ENCODE measurements at places on chromosomes 12 and 14. TPM values are rescaled to one million over a fixed set of nuclear protein-coding genes. Genes with fewer than 3 reads are reported as not detected.

Gene OR6C76
- not detected for total RNA-seq

Gene C12orf56
- total RNA-seq = 4.2 TPM

Gene TMEM30B
- total RNA-seq = 11.4 TPM

Gene SNX6
- 123 TPM for total RNA-seq

Gene MTRFR
- total RNA-seq = 21.1 TPM

Gene ACOT6
- 1.2 TPM for total RNA-seq

Gene LHX5
- total RNA-seq = 0.12 TPM

DNA sequence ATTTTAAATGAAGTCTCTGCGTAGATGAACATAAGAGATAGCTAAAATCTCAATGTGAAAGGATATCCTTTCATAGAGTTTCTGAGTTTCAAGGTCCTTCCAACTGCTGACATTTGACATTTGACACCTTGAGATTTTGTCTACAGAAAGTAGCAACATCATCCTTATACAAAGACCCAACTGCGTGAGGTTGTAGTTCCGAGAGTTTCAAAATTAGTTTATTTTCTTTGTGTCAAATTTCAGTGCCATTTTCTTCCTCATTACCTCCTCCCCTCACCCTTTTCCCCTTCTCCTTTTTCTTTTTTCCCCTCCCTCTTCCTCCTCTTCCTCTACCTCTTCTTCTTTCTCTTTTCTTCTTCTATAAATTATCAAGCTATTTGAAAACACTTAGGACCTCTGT is 26.9 kb upstream of the BATF start:
- no peak for DNase-seq
- no peaks in the 10 kb centered on the region for H3K27me3 ChIP-seq
- H3K4me1 ChIP-seq = no peaks in the 10 kb centered on the region
- no peaks in the 10 kb centered on the region for H3K36me3 ChIP-seq
- H3K27ac ChIP-seq = no peak overlapping the region
- H3K4me3 ChIP-seq = no peak overlapping the region

DNA sequence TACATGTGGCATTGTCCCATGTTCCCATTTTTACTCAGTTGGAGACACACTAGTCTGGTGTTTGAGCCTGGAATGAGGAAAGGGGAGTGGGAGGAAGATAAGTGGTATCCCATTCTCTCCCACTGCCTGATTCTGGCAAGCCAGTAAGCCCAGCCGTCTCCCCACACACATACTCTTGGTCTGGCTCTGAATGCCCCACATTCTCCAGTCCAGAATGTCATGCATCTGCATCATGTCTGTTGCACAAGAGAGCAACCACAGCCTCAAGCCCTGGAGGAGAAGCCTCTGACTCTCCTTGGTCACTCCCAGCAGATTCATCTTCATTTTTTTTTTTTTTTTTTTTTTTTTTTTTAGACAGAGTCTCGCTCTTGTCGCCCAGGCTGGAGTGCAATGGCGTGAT is 48.0 kb downstream of the DRAM1 start:
- DNase-seq = peak; percentile 54
- H3K4me1 ChIP-seq = no peaks in the 10 kb centered on the region
- no peaks in the 10 kb centered on the region for H3K27me3 ChIP-seq

GRCh38 chr14:68283378-68284123 is 464.0 kb downstream of the RAD51B start:
- no peaks in the 10 kb centered on the region for H3K36me3 ChIP-seq
- H3K27ac ChIP-seq = no peak overlapping the region
- peaks cover 39% of the 10 kb centered on the region for H3K4me1 ChIP-seq
- no peak for DNase-seq

DNA sequence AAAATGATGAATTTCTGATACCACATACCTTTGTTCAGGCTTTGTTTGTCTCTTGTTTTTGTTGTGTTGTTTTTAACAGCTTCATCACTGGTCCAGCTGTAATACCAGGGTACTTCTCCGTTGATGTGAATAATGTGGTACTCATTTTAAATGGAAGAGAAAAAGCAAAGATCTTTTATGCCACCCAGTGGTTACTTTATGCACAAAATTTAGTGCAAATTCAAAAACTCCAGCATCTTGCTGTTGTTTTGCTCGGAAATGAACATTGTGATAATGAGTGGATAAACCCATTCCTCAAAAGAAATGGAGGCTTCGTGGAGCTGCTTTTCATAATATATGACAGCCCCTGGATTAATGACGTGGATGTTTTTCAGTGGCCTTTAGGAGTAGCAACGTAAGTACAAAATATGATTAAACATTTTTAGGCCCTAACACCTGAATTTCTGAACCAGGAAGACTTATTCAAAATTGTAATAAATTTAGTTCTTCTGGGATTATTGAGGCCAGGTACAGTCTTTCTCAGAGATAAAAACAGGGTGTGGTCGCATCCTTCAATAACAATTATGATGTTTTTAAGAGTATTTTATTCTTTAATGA is 22.4 kb downstream of the RXYLT1 start:
- H3K27me3 ChIP-seq = no peaks in the 10 kb centered on the region
- H3K4me3 ChIP-seq = no peak overlapping the region
- no peak for DNase-seq
- no peaks in the 10 kb centered on the region for H3K36me3 ChIP-seq

DNA sequence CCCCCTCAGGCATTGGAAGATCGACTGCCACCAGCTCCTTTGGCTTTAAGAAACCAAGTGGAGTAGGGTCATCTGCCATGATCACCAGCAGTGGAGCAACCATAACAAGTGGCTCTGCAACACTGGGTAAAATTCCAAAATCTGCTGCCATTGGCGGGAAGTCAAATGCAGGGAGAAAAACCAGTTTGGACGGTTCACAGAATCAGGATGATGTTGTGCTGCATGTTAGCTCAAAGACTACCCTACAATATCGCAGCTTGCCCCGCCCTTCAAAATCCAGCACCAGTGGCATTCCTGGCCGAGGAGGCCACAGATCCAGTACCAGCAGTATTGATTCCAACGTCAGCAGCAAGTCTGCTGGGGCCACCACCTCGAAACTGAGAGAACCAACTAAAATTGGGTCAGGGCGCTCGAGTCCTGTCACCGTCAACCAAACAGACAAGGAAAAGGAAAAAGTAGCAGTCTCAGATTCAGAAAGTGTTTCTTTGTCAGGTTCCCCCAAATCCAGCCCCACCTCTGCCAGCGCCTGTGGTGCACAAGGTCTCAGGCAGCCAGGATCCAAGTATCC is 288.7 kb downstream of the NAV3 start:
- no peak for DNase-seq
- no peaks in the 10 kb centered on the region for H3K4me1 ChIP-seq
- H3K27me3 ChIP-seq = no peaks in the 10 kb centered on the region
- no peak overlapping the region for H3K4me3 ChIP-seq
- H3K36me3 ChIP-seq = no peaks in the 10 kb centered on the region
- no peak overlapping the region for H3K27ac ChIP-seq

GRCh38 chr14:85873006-85873405 is 343.1 kb downstream of the FLRT2 start:
- no peaks in the 10 kb centered on the region for H3K36me3 ChIP-seq
- no peaks in the 10 kb centered on the region for H3K4me1 ChIP-seq
- DNase-seq = no peak
- no peak overlapping the region for H3K27ac ChIP-seq
- H3K4me3 ChIP-seq = no peak overlapping the region

GRCh38 chr12:85266356-85266755 is 13.7 kb upstream of the ALX1 start:
- H3K27ac ChIP-seq = no peak overlapping the region
- H3K4me1 ChIP-seq = no peaks in the 10 kb centered on the region
- H3K36me3 ChIP-seq = no peaks in the 10 kb centered on the region
- no peak for DNase-seq
- H3K27me3 ChIP-seq = no peaks in the 10 kb centered on the region

DNA sequence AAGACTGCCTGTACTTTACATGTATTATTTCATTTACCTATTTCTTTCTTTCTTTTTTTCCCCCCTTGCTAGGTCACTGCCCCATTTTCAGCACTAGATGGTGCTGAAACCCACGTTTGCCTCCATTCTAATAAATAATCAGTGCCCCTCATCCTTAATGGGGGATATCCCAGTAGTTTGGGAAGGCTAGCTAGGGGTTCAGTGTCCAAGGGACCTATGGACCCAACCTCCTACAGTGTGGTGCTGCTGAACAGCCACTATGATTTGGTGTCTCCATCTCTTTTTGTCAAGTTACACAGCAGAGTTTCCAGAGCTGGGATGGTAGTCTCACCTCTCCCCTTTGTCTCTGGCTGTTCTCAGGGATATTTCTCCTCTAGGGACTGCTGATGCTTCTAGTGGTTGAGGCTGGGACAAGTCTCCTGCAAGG is 6.5 kb upstream of the HCFC2 start:
- no peak for DNase-seq
- H3K4me3 ChIP-seq = no peak overlapping the region
- no peaks in the 10 kb centered on the region for H3K36me3 ChIP-seq

DNA sequence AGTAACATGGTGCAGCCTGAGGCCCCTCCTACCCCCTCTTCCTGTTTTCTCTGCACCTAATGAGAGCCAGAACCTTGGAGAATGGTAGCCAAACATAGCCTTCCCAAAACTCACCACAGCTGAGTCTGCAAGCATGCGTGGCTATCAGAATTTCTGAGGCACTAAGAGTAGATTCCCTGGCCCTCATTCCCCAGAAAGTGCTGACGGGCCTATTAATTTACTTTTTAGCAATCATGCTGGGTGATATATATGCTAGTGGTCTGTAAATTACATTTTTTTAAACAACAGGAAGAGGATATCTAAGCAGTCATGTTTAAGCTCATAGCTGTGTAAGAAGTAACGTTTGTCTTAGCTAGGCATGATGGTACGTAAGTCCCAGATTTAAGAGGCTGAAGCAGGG is 30.4 kb downstream of the KANSL2 start:
- DNase-seq = no peak
- no peak overlapping the region for H3K4me3 ChIP-seq
- H3K36me3 ChIP-seq = no peaks in the 10 kb centered on the region
- H3K4me1 ChIP-seq = no peaks in the 10 kb centered on the region
- no peaks in the 10 kb centered on the region for H3K27me3 ChIP-seq
- no peak overlapping the region for H3K27ac ChIP-seq

DNA sequence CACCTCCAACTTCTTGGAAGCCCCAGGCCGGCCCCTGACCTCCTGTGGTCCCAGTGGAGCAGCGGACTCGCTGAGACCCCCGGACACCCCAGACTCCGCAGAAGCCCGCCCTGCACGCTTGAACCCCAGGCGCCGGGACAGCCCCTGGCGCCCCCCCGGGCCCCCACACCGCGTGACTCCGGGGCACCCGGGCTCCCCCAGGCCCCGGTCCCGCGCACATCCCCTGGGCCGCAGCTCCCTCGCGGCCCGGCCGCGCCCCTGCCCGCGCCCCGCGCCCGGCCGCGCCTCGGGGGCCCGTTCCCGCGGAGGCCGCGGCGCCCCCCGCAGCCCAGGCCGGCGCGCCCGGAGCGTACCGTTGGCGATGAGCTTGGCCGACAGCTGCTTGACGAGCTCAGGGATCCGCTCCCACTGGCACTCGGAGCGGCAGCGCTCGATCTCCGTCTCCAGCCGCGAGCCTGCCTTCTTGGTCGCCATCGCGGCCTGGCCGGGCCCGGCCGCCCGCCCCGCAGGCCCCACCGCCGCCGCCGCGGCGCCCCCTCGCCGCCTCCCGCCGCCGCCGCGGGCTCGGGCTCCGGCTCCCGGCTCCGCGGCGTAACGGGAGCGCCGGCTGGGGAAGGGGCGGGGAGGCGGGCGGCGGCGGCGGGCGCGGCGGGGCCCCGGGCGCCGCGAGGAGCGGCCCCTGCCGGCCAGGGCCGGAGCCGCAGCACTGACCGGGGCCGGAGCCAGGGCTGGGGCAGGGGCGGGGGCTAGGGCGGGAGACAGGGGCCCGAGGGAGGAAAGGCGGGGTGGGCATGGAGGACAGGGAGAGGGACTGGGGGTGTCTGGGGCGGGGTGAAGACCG is at the start of gene TTC7B:
TSS of gene TTC7B (minus strand) at position 609 of the 841 bp plus-strand sequence. CDS start at position 474, 135 bp downstream.
- DNase-seq = no peak
- no peaks in the 10 kb centered on the region for H3K36me3 ChIP-seq
- H3K27me3 ChIP-seq = no peaks in the 10 kb centered on the region
- peak within 1 kb of the TSS; percentile 51 for H3K4me3 ChIP-seq
- peaks cover 4% of the 10 kb centered on the region for H3K4me1 ChIP-seq
- no peak within 1 kb of the TSS for H3K27ac ChIP-seq

DNA sequence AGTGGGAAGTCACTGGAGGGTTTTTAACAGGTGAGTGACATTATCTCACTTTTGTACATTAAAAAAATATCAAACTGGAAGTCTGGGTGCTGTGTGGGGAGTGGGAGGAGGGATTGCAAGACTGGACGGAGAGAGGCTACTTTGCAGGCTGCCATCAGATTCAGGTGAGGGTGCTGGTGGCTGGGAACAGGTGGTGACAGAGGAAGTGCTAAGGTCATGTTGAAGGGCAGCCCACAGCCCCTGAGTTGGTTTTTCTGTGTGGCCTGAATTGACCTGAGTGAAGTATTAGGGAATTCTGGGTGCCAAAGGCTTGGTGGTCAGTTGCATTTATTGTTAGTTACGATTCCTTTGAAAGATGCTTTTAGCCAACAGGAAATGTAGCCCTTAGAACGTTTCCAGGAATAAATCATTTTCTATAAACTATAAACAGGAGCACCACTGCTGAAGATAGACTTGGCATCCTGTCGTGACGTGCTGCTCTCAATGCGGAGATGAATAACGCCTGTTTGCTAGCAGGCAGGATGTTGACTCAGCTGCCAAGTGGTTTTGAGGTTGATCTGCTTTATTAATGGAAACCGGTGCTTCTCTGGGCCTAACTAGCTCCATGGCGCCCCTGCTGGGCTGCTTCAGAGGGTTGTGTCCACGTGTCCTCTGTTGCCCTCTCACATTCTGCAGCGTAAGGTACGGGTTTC is 707.5 kb upstream of the TMEM132C start:
- H3K4me1 ChIP-seq = no peaks in the 10 kb centered on the region
- no peak overlapping the region for H3K27ac ChIP-seq
- H3K36me3 ChIP-seq = no peaks in the 10 kb centered on the region
- DNase-seq = peak; percentile 17

GRCh38 chr14:55745906-55746305 is 165.9 kb downstream of the KTN1 start:
- no peak overlapping the region for H3K27ac ChIP-seq
- H3K36me3 ChIP-seq = no peaks in the 10 kb centered on the region
- no peaks in the 10 kb centered on the region for H3K27me3 ChIP-seq
- no peak for DNase-seq
- H3K4me3 ChIP-seq = no peak overlapping the region

DNA sequence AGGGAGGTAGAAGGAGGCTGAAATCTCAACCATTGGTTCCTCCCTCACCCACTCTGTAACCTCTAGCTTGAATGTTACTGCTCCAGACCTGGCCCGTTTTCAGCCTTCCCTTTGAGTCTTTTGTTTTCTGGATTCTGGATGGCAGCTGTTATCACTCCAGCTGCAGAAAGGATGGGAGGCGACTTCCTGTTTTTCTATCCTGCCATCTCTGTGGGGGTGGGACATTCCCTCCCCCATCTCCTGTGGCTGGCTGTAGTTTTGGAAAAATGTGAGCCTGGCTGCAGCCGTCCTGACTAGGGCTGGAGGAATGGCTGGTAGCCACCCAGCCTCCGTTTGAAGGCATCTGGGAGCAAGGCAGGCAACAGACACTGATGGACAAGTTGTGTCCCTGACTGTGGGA is 2.9 kb upstream of the PPFIBP1 start:
- H3K27ac ChIP-seq = no peak overlapping the region
- DNase-seq = peak; percentile 31
- peaks cover 7% of the 10 kb centered on the region for H3K4me1 ChIP-seq
- no peak overlapping the region for H3K4me3 ChIP-seq
- no peaks in the 10 kb centered on the region for H3K27me3 ChIP-seq

All from testis (tissue), 5 donors.